ENCODE measurements at places on chromosomes 4 and X. TPM values are rescaled to one million over a fixed set of nuclear protein-coding genes. Genes with fewer than 3 reads are reported as not detected.

- DNase-seq: no peak
Measured at GRCh38 chrX:7088968-7089615, 58.4 kb upstream of the STS start.

Gene HOPX
- total RNA-seq: 121 TPM

DNA sequence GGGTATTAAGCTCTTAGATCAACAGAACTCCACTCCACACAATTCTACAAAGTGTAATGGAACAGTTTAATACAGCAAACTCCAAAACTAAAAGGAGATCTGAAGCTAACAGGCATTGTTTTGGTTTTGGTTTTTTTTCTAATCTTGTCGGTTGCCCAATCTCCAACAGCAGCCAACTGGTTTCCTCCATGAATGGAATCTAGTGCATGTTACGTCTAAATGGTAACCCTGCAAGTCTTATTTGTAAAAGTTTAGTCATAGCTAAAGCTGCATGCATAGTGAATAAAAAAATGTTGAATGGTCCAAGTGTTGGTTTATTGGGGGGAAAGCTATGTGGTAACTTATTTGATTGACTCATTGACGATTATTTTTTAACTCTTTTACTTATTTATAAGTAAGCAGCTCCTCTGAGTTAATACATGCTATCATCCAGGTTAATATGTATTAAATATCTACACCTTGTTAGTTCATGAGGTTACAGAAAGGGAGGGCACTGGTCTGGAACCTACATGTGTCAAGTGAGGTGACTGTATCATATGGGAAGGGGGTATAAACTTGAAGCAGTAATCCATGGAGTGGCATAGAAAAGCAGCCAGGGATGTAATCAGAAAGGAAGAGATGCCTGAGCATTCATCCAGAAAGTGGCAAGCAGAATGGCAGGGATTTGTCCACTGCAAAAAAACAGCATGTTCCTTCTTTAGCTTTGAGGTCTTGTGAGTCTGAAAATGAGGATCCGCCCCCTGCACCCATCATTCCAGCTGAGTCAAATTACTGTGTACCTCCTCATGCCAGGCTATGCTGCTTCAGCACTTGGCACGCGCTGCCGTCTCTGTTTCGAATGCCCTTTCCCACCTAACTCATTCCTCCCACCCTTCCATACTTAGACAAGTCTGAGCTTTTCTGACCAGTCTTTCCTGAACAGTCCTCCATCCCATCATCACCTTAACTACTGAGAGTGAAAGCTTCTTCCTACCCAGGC is 81.7 kb downstream of the PDGFC start:
- DNase-seq: no peak

Gene RTL5
- total RNA-seq: 0.29 TPM

DNA sequence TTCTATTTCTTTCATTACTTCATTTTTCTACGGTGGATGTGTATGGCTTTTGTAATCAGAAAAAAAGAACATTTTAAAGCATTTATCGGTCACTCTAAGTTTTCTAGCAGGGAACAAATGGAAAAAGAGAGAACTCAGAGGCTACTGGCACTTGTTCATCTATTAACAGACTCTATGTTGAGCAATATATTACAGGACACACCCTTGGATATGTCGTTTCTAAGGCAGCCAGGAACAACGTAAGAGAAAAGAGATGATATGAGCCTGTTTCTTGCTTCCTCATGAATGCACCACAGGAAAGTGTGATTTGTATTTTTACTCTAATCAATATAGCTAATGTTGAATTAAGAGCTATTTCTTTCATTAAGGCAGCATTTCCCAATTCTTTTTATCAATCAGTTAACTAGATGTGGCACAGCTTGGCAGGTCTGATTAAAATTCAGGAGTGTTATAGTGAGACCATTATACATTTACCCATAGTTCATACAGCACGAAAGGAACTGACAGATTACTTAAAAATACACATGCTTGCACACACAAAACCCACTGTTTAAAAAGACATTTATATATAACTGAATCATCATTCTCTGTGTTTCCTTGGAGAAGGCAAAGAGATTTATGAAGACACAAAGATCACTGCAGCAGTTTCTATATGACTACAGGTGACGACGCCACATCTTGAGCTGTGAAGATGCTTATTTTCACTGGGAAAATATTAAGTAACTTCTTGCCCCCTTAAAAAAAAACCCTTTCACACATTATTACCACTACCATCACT is 13.0 kb downstream of the RAB9B start:
- DNase-seq: no peak

- no peak for DNase-seq
Measured at GRCh38 chr4:41679991-41680390, 68.5 kb downstream of the PHOX2B start.

- DNase-seq: no peak
Measured at GRCh38 chr4:81804849-81805248, 333.1 kb upstream of the RASGEF1B start.

GRCh38 chr4:107452717-107453630 is 267.1 kb downstream of the PAPSS1 start:
- no peak for DNase-seq

Gene HS6ST2
- total RNA-seq: 1.1 TPM

GRCh38 chrX:104084534-104085277 is 8.7 kb upstream of the TMSB15C start:
- DNase-seq: no peak

Gene PCDH19
- not detected for total RNA-seq

DNA sequence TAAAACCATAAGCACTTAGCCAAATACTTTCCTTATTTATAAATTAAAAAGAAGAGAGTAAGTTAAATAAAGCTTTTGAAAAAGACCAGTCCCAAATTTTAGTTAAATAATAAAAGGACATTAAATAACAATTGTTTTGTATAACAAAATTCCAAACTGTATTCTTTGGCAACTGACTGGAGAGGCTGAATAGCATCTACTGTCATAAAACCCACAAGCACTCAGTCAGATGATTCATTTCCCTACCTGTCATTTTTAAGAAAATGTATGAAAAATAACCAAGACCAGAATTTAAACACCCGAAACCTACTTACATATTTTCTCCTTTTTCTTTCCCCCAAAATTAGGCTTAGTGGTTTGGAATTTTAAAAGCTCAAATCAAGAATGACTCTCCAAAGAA is 32.5 kb upstream of the SMIM10L2A start:
- no peak for DNase-seq

DNA sequence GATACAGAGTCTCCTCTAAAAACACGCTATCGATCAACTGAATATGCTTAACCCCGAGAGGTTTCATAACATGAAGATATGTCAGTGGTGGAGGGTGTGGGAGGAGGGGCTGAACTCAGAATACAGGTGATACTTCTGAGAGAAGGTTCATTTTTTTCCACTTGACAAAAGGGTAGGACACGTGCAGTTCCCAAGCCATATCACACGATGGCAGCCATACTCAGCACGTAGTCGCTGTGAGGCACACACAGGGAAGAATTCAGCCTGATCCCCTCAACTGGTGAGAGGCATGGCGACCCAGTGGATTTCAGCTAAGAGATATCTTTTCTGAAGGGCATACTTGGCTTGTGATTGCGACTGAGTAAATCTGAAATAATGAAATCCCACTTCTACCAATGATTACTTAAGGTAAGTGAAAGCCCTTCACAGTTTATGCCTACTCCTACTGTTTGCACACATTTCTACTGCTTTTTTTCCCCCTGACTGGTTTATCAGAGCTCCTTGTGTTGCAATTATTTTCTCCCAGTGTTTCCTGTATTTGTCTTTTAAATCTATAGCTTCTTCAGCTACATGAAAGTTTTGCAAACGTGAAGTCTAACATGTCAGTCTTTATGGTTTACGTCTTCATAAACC is 133.1 kb downstream of the CORIN start:
- DNase-seq: no peak

- peak; percentile 12 for DNase-seq
Measured at GRCh38 chrX:49754233-49754857, 58.6 kb upstream of the PAGE1 start.

Gene IL3RA
- total RNA-seq: 5.3 TPM

DNA sequence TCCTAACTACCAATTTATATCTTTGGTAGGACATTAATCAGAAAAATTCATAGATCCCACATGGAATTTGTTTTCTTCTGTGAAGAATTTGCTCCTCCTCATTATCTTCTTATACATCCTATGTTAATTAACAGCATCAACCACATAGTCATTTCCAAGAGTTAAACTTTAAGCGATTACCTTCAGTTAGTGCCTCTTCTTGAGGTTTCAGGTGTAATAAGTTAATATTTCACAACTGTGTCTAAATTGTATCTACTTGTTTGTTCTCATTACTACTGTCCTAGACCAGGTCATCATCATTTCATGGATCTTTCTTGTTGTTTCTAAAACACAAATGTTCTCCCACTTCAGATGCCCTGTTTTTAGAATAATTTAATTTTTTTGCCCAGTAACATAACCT is 457.9 kb downstream of the FAT4 start:
- no peak for DNase-seq

DNA sequence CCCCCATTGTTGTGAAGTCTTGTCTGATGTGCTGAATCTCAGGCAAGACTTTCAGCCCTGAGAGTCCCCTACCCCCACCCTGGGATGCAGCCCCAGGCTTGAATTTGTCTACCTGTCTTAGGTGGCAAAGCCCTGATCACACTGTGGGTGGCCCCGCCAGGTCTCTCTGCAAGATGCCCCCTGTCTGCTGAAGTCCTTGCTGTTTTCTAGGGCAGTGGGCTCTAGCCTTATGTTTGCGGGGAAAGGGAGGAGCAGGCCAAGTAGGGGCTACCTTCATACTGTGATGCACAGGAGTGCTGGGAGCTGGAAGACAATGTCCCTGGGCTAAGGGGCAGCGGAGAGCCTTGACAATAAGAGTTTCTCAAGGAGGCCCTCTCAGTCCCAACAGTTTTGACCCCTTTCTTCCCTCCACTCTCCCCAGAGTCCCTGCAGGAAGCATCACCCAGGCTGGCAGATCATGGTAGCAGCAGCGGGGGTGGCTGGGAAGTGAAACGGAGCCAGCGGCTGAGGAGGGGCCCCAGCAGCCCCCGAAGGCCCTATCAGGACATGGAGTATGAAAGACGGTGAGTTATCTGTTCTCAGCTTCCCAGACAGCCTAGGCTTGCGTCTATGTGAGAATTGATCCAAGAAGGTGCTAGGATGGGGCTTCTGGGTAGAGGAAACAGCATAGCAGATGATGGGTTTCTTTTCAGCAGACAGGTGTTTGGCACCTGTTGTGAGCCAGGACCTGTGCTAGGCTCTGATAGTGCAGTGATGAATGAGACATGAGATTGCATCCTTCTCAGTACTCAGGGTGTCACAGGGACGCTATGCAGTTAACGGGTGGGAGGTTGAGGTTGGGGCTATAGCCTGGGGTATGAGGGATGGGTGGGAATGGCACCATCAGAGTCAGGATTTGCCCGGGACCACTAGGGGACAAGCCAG is 2.2 kb downstream of the RBM10 start:
- DNase-seq: no peak

DNA sequence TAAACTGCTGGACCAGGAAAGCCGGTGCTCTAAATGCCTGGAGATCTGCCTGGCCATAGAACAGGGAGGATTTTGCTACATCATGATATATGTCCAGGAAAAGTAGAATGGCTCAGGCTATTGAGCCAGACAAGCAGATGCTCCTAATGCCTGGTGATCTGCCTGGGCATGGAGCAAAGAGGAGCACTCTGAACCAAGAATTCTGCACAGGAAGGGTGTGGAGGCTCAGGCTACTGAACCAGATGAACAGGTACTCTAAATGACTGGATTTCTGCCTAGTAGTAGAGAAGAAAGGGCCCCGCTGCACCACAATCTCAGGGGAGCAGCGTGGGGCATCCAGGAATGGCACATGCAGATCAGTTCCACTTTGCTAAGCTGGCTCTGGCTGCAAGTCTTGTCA is 607.9 kb downstream of the ANKRD50 start:
- no peak for DNase-seq

Gene ATOH1
- total RNA-seq: not detected

DNA sequence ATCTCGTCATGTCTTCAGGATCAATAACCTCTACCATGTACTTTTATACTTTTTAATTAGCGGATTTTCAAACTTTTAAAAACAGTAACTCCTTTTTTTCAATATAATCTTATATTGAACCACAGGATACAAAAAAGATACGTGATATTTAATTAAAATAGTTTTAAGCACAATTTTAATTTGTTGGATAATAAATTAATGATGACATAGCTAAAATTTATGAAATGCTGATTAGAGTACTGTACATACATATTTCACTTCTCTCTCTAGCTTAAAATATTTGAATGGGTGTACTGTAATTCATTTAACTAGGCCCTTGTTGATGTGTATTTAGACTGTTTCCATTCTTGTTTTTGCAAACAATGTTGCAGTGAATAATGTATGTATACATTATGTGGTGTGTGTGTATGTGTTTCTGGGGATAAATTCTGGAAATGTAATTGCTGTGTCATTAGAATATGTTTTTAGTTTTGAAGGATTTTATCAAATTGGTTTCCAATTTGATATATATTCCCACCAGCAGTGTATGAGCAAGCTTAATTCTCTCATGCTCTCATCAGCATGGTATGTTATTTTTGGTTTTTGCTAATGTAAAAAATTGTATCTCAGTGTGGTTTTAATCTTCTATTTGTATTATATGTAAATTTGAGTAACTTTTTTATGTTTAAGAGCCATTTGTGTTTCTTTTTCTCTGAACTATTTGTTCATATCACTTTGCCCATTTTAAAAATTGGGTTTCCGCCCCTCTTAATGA is 66.4 kb downstream of the CDKL5 start:
- no peak for DNase-seq

- no peak for DNase-seq
Measured at GRCh38 chr4:72522440-72522839, 46.6 kb downstream of the ADAMTS3 start.

Gene MSN
- 479 TPM for total RNA-seq

Gene PTPN13
- total RNA-seq: 0.66 TPM

Gene SRD5A3
- total RNA-seq: 32.4 TPM

- DNase-seq: no peak
Measured at GRCh38 chr4:77014256-77014655, 61.5 kb downstream of the CCNI start.

- DNase-seq: no peak
Measured at GRCh38 chrX:103503163-103503852, 16.0 kb downstream of the RAB40A start.

- DNase-seq: peak; percentile 89
Measured at GRCh38 chrX:2608638-2609430, 82.3 kb upstream of the CD99 start.

Gene IL2RG
- 397 TPM for total RNA-seq

DNA sequence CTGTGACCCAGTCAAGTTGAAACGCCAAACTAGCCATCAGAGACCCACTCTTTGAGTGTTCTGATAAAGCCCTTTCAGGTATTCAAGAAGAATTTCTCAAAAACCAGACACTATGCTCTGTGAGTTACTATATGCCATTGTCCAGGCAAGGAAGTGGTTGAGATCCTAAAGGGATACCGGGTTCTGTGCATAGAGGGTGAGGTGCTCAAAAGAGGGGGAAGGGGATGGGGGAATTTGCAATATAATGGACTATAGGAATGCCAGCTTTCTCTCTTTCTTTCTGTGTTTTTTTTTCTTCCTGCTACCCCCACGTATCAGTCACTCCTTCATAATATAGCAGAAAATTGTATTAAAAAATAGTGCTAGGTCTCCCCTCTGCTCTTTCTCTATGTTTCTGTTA is 1619.0 kb downstream of the STIM2 start:
- no peak for DNase-seq
